ENCODE measurements at places on chromosomes 7 and 10.

DNA sequence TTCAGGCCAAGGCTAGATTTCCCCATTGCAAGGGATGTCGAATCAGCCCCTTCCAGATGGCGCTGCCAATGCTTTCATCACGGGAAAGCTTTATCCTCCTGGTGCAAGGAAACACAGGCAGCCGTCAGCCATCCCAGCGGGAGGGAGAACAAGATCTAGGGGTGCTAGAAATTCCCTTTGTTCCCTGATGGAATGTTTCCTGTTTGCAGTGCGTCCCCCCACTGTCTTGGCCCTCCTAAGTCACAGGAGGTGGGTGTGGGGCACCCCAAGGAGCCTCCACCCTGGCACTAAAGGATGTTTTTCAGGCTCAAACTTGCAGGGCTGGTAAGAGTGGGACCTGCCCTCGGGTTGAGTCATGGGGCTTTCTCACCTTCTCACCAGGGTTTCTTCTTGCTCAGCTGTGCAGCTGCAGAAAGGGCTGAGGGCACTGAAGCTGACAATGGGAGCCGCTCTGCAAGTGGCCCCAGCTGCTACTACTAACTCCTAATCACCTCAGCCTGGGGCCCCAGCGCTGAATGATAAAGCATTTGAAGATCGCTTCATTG lies 103.6 kb downstream of the PRPF18 start:
- no peak for DNase-seq

DNA sequence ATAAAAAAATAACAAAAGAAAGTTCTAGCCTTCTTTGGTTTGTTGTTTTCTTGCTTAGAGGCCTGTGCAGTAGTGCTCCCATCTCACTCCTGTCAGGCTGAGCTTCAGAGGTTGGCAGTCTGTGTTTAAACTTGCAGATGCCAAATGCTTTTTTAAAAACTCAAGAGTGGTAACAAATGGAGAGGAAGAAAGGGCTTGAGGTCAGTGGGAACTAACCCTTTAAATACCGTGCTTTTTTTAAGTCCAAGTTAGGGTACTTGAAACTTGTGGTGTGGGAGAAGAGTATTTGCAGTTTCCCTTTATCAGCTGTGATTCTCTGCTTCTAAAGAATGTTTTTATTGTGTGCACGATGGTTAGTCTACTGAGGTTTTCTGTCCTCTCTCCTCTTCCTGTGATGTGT lies 29.4 kb downstream of the ZRANB1 start:
- DNase-seq = no peak

- no peak for DNase-seq
These were observed 113.5 kb downstream of the KLF6 start for GRCh38 chr10:3671386-3671955.

DNA sequence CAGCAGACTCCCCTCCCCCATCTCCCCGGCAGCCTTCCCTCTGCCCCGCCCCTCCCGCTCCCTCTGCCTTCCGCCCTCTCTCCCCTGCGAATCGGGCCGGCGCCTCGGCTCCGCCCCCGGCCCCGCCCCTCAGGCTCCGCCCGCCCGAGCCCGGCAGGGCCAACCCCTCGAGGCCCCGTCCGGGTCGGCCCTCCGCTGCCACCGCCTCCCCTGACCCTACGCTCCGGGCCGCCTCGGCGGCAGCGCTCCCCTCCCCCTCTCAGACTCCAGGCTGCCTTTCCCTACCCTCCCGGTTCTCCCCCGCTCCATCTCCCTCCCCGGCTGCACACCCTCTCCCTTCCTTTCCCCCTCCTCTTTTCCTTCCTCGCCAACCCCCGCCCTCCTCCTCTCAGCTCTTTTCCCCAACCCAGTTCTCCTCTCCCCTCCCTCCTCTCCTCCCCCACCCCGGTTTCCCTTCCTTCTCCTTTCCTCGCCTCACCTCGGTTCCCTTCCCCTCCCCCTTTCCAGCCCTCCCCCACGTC lies 1.6 kb downstream of the ZNF467 start:
- peak; percentile 94 for DNase-seq

GRCh38 chr7:5143935-5144903 lies 45.8 kb upstream of the WIPI2 start:
- no peak for DNase-seq

GRCh38 chr10:48455392-48456151 lies 149.1 kb downstream of the MAPK8 start:
- no peak for DNase-seq

DNA sequence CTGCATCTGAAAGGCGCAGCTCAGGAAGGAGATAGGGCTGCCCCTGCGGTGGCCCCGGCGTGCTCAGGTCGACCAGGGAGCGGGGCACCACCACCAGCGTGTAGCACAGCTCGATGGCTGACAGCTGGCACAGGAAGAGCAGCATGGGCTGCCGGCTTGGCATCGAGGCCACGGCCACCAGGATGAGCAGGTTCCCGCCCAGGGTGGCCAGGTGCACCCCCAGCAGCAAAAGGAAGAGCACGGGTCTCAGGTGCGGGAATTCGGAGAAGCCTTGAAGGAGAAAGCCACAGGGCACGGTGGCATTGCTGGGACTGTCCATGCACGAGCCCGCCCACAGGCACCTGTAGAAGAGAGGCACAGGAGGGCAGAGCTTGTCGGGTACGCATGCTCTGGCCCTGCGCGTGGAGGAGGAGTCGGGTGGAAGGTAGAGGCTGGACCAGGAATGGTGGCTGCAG lies 33.9 kb downstream of the TAS2R41 start:
- DNase-seq = no peak

- no peak for DNase-seq
These were observed 223.7 kb upstream of the ZMIZ1 start for GRCh38 chr10:78844960-78845607.

DNA sequence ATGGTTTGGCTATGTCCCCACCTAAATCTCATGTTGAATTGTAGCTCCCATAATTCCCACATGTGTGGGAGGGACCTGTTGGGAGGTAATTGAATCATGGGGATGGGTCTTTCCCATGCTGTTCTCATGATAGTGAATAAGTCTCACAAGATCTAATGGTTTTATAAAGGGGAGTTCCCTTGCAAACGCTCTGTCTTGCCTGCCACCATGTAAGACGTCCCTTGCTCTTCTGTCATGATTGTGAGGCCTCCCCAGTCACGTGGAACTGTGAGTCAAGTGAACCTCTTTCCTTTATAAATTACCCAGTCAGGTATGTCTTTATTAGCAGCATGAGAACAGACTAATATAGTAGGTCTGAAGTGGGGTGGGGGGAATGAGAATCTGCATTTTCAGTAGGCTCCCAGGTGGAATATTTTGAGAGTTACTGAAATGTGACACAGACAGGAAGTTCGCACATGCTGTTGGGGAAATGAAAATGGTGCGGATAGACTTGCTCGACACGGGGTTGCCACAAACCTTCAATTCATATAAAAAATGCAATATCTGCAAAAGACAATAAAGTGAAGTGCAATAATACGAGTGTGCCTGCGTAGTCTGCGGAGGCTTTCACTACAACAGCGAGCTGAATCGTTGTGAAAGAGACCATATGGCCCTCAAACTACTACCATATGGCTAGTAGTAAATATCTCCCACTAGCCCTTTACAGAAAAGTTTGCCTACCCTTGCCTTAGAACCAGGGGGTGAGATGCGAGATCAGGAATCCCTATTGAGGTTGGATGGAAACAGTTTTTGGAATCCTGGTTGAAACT lies 166.1 kb downstream of the GRK5 start:
- DNase-seq = peak; percentile 21

DNA sequence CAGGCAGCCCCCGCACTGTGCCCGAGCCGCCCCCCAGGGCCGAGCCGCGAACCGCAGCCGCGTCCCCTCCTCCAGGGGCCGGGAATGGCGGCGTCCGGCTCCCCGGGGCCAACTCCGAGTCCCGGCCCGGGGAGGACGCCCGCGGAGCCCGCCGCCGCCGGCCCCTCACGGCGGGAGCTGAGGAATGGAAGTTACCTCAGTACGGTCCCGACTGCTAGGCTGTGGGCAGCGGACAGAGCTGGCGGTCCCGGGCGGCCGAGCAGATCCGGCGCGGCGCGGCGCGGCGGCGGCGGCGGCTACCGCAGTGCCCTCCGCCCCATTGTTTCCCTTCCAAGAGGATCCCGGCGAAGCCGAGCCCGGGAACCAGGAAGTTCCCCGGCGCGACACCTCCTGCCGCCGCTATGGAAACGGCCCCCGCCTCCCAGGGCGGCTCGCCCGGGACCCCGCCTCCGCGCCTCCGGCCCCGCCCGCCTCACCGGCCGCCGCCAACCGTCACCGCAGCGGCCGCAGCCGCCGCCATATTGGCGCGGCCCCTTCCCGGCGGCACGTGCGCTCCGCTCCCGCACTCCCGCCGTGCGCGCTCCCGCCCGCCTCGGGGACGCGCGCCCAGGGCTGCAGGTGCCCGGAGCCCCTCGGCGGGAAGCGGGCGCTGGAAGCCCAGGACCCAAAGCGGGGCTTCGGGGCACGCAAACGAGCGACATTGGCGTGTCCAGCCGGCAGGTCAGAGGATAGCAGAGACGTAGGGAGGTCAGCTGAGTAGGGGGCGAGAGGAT lies at the start of gene USP6NL:
Gene USP6NL, minus strand, starts transcription at position 403 of the 773 bp plus-strand sequence. CDS start 14,016 bp downstream, outside the sequence.
- DNase-seq = peak; percentile 63

DNA sequence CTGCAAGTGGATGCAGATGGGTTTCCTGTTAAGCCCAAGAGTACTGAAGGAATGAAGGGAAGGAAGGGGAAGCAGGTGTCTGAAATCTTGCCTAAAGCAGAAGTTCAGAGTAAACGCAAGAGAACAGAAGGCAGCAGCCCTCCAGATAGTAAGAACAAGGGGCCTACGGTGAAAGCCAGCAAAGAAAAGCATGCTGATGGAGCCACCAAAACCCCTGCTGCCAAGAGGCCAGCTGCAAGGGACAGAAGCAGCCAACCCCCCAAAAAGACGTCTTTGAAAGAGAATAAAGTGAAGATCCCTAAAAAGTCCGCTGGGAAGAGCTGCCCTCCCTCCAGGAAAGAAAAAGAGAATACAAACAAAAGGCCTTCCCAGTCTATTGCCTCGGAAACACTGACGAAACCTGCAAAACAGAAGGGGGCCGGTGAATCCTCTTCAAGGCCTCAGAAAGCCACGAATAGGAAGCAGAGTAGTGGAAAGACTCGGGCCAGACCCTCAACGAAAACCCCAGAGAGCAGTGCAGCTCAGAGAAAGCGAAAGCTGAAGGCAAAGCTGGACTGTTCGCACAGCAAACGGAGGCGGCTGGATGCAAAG lies 152.5 kb downstream of the LCOR start:
- no peak for DNase-seq

GRCh38 chr10:44749151-44749550 lies 162.0 kb upstream of the TMEM72 start:
- DNase-seq = no peak

- no peak for DNase-seq
These were observed 9.8 kb upstream of the PAX2 start for GRCh38 chr10:100735337-100736143.

- no peak for DNase-seq
These were observed 909.2 kb upstream of the LRRN3 start for GRCh38 chr7:110181768-110182167.

- DNase-seq = peak; percentile 69
These were observed 70.4 kb downstream of the HERPUD2 start for GRCh38 chr7:35624299-35625186.

GRCh38 chr10:49037187-49037586 lies 78.1 kb downstream of the VSTM4 start:
- DNase-seq = no peak

Data from NCI-H2171 (cell line).